ENCODE measurements at places on chromosomes 7 and 10.
A peak's percentile ranks its signal among the peaks of the same experiment; 100 is the strongest.

DNA sequence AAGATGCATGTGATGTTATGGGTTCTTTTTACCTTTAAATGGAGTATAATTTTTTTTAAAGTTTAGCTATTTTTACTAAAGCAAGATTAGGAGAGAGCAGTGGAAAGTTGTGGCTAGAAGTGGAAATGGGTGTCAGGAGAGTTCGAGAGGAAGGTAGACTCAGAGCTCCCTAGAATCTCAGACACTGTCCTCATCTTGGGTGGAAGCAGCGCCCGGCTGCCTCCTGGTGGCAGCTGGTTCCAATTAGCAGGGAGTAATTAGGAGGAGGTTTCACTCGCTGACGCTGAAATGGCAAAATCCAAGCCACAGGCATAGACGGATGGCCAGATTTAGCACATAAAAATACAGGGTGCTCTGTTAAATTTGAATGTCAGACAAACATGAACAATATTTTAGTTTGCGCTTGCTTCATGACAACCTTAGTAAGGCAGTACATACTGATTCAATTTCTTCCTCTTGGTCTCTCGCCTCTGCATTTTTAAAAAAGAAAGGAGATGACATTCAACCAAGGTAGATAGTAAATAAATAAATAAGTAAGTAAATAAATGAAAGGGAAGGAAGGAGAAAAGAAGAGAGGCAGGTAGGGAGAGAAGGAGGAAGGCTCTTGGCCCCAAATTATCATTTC, 58.5 kb downstream of the LGI1 start:
- peak; percentile 24 for DNase-seq

DNA sequence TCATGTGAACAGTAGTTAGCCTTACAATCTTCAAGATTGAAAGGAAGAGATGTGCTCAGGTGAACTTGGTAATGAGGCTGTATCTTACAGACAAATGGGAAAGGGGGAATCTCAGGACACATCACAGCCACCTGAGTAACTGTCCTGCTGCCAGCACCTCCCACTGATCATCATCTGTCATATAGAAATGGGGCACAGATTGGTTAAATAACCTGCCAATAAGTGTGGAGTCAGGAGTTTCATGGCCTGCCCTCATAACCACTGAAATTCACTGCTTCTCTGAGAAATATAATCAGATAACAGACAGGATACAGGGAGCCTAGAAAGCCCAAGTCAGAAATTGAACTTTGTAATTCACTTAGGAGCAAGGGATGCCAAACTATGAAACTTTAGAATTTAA, 64.9 kb upstream of the TAS2R16 start:
- DNase-seq: no peak

GRCh38 chr10:77027576-77027975, 610.0 kb downstream of the KCNMA1 start:
- DNase-seq: no peak

GRCh38 chr7:12360948-12361347, 42.7 kb downstream of the VWDE start:
- no peak for DNase-seq

- DNase-seq: no peak
These were observed 192.3 kb downstream of the IMMP2L start for GRCh38 chr7:111370002-111370401.

DNA sequence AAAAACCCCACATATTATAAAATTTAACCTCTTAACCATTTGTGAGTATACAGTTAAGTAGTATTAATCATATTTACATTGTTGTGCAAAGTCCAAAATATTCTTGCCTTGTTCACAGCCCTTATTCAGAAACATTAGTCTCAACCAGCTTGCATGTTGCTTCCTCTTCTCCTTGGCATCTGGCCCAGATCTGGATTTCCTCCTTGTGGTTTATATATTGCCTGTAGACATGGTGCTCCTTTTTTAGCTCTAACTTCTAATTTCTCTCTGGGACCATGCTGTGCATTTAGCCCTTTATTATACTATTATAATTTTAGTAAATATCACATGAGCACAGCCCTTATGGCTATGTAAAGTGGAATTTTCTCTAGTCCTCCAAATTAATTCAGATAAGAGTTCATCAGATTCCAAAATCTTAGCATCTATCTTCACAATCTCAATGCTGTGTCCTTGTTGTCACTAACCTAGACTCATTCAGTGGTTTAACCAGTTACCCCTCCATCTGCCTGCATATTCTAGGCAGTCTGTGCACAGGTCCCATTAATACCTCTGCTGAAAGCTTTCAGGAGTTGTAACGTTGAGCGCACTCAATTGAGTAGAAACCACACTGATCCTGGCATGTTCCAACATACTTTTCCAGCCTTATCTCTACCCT, 7.9 kb downstream of the CPED1 start:
- peak; percentile 65 for DNase-seq

DNA sequence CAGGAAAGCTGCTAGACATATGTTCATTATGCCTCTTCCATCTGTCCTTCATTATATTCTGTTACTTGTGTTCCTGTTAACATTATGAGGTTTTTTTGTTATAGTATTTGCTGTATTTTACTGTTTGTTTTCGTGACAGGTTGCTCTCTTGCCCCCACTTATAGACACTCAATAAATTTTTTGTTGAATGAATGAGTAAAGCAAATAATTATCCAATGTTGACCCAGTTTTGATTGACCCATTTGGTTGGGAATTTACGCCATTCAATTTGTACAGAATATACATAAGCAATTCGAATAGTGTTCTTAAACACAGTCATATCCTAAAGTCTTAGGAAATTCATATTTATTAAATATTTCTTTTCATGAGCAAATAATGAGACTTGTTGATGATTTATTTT, 11.8 kb downstream of the CCSER2 start:
- DNase-seq: no peak

DNA sequence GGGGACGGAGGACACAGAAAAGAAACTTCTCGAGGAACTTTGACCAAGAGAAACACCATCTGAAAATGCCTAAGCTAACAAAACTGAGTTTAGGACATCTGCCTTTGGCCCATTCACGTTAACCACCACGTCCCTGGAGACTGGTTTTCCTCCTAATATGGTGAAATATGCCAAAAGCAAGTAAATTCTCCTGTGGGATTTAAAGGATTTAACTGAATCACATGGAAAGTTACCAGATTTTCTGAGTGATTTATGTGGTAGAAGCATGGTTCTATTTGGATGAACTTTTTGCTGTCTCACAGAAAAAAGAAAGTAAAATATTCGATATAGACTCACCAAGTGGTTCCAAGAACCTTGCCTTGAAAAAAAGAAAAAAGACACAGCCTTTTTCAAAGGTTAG, 30.4 kb upstream of the BMPER start:
- DNase-seq: no peak

All from CD4-positive, alpha-beta T cell treated with Interleukin-21 for 1 hour (primary cell).